ENCODE measurements at places on chromosomes 11 and 22.

- DNase-seq = no peak
Measured at GRCh38 chr11:34149786-34150185, 44.4 kb downstream of the NAT10 start.

- no peak for DNase-seq
Measured at GRCh38 chr11:2482745-2483144, 37.9 kb downstream of the KCNQ1 start.

DNA sequence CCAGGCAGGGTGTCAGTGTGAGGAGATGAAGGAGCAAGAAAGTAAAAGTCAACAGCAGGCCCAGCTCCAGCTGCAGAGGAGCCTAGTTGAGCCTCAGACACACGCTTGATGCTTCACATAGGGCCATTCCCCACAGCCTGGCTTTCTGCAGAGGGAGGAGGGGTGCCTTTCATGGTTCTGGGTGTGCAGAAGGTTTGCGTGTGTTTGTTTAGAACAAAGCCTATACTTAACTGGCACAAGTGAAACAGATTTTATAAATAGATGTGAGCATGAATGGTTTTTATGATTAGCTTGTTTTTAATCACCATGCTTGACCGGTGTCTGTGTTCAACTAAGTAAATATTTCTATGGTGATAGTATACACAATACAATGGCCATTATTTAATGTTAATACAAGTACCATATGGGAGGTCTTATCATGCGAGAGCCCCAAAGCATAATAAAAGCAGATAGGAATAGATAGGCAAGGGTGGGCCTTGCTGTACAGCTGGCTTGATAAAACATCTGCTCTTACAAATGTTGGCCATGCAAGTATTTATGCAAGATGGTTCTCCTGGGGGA is 290.2 kb downstream of the ETS1 start:
- DNase-seq = no peak

- peak; percentile 16 for DNase-seq
Measured at GRCh38 chr22:22593964-22594656, 35.0 kb upstream of the PRAME start.

DNA sequence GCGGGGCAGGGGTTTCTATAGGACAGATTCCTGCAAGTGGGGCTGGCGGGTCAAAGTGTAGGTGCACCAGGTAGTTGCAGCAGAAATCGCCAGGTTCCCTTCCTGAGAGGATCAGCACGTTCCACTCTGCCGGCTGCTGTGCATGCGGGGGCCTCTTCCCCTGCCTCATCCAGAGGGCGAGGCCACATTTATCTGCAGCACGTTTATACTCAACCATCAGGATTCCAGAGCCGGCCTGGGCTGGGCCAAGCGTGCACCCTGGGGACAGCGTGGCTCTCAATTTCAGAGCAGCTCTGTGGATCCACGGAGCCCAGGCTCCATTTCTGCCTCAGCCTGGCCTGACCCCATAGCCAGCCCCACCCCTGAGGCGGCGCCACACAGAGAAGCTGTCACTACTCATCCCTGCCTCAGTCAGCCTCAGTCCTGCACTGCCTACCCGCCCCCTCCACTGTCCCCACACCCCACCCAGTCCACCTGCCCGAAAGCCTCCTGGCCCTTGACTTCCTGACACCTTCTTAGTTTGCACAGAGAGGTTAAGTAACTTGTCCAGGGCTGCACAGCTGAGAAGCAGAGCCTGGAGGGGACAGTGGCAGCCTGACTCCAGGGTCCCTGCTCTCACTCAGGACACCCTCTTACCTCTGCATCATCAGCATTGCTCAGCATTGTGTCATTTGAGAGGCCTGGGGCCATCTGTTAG is 45.9 kb upstream of the RTL6 start:
- DNase-seq = no peak

GRCh38 chr22:24827296-24827695 is 21.3 kb downstream of the SGSM1 start:
- no peak for DNase-seq

GRCh38 chr22:18063306-18063705 is 14.5 kb upstream of the PEX26 start:
- no peak for DNase-seq

DNA sequence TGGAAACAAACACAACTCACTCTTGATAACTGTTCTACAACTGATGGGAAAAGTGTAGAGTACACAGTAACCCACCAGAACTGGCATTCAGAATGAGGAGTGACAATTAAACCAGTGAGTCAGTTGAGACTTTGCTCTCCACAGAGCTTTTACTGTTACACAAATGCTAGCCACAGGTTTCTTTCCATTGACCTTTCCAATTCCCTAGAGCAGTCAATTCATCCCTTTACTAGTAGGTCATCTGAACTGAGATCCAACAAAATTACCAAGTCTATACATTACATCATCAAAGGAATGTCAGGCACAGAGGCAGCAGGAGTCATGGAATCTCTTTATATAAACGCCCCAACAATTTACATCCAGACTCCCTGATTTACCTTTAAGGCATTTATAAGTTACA is 65.9 kb downstream of the PHF21A start:
- DNase-seq = no peak

DNA sequence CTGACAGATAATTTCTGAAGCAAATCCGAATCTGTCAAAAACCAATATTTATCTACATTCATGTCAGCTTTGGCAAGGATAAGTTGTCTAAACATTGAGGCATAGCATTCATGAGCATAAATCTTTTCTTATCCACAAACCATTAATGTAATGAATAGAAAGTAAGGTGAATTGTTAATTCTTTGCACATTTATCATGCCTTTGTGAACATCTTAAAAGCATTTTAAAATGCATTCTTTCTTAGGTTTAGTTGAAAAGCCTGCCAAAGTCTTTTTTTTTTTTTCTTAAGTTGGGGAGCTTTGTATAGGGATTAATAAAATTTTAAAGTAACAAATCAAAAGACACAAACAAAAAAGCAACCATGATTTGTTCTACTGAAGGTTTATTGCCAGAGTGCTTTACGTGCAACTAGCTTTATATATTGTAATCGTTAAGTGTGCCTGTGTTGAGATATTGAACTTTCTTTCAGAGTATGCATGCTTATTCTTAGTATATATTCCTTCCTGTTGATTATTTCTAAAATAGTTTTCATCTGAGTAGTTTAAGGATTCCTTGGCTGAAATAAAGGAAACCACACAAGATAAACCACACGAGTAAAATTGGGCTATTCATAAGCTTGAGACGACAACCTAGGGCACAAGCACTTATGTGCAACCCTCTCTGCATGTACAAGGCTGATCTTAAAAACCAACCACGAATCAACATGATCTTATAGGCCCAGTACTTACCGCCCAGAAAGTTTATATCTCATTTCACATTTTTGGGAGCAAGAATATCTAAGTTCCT is 1110.9 kb upstream of the CNTN5 start:
- no peak for DNase-seq

- DNase-seq = no peak
Measured at GRCh38 chr11:24900514-24900913, 403.7 kb downstream of the LUZP2 start.

DNA sequence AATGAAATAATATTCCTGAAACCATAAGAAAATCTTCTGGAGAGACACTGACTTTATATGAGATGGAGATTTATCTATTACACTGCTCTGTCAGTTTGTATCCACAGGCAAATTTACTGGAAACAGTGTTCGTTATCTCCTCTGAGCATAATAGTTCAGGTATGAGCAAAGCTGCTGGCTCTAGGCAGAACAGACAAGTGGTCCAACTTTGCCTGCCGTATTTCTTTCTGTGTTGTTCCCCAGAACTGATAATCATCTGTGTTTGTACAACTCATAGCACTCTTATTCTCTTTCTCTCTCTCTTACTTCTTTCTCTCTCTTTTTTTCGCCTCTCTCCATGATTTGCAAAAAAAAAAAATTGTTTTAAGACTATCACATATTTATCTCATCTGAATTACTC is 623.8 kb upstream of the CHORDC1 start:
- no peak for DNase-seq

- DNase-seq = no peak
Measured at GRCh38 chr11:60711276-60711675, 11.9 kb downstream of the MS4A8 start.

DNA sequence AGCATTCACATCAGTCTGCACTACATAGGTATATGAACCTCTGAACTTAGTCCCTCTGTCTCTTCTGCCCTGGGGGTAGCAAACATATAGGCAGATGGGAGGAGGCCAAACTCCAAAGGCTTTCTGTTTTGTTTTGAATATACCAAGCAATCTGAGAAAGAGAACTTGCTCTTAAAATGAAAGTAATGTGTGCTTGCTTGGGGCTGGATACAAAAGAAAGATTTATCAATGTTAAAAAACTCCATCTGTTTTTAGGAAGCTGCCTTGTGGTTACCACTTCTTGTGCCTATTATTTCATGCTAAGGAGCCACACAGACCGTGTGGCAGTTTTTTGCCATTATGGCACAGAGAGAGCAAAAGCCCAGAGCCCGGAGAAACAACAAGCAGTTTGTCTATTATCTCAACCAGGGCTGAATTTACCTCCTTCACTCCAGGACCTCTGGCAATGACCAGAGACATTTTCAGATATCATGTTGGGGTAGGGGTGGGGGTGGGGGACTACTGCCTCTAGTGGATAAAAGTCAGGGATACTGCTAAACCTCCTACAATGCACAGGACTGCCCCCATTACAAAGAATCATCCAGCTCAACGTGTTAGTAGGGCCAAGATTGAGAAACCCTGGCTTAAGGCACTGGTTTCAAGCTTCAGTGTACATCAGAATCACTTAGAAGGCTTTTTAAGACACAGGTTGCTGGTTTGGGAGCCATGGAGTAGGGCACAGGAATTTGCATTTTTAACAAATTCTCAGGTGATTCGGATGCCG is 124.2 kb downstream of the APIP start:
- no peak for DNase-seq

DNA sequence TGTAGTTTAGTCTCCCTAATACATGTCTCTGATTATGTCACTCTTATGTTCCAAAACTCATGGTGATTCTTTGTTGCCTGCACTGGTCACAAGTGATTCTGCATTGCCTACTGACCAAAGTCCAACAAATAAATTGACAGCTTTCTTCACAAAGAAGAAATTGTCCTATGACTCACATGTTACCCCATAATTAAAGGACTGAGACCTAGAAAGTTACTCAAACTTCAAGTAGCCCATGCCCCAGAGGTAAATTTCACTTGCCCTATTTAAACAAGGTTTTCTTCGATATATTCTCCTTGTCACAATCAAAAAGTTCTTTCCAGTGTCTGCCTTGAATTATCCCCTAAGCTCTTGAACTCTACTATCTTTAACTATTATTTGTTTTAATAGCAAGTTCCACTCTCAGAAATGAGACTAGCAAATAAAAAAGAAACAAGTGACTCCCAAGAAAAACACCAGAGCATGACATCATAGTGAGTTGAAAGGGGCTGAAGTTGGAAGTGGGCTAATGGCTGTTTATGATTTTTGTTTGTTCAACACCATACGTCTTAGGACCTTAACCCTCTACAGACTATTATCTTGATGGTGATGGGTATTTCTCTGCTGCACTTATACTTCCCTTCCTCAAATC is 94.5 kb upstream of the BLID start:
- DNase-seq = no peak

DNA sequence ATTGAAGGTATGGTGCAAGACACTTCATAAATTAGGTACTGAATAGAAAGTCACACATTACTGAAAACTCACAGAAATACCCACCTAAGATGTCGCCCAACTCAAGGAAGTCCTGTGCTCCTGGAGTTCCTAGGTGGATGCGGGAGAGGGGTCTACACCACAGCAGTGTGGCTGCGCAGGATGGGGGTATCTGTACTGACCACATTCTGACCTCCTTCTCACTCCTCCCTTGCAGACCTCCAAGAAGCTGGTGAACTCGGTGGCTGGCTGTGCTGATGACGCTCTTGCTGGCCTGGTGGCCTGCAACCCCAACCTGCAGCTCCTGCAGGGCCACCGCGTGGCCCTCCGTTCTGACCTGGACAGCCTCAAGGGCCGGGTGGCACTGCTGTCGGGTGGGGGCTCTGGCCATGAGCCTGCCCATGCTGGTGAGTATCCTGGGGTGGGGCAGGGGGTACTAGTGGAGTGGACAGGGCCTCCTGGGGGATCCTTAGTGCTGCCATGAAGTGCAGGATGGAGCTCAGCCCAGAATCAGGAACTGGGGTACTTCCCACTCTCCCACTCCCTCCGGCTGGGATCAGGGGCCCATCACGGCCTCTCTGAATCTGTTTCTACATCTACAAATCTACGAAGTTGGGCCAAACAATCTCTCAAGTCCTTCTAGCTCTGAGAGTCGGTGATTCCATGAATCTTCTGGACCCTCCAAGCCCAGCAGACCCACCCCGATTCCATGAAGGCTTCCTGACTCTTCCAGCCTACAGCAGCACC is 4.9 kb downstream of the TKFC start:
- no peak for DNase-seq

DNA sequence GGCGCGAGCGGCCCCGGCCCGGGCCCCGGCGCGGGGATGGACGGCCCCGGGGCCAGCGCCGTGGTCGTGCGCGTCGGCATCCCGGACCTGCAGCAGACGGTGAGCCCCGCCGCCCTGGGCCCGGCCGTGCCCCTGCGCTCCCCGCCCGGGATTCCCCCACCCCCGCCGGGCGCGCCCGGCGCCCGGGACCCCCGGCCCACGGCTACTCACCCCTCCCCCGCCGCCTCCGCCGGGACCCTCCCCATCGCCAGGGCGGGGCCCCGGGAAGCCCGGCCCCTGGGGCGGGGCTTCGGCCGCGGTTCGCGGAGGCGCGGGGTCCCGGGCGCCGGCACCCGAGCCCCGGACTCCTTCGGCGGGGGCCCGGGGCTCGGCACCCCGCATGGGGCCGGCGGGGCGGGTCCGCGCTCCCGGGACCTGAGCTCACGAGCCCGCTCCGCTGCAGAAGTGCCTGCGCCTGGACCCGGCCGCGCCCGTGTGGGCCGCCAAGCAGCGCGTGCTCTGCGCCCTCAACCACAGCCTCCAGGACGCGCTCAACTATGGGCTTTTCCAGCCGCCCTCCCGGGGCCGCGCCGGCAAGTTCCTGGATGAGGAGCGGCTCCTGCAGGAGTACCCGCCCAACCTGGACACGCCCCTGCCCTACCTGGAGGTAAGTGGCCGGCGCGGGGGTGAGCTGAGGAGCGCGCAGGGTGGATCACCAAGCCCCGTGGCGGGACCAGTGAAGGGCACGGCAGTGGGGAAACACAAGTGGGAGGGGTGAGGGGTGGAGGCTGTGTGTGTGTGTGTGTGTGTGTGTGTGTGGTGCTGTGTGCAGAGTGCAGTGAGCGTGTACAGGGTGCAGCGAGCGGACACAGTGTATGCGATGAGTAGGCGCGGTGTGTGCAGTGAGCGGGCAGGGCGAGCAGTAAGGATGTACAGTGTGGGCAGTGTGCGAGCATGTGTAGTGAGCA is 2.3 kb downstream of the SHANK3 start:
- DNase-seq = no peak

GRCh38 chr11:7621090-7621489 is 52.2 kb downstream of the CYB5R2 start:
- DNase-seq = no peak

All from T-helper 2 cell (primary cell).